ENCODE measurements at places on chromosomes 1 and 21.
A peak's percentile ranks its signal among the peaks of the same experiment; 100 is the strongest.

- DNase-seq = no peak
Measured at GRCh38 chr1:161235957-161236775, 1.8 kb downstream of the NR1I3 start.

- DNase-seq = no peak
Measured at GRCh38 chr21:38843806-38844503, 38.2 kb downstream of the ETS2 start.

DNA sequence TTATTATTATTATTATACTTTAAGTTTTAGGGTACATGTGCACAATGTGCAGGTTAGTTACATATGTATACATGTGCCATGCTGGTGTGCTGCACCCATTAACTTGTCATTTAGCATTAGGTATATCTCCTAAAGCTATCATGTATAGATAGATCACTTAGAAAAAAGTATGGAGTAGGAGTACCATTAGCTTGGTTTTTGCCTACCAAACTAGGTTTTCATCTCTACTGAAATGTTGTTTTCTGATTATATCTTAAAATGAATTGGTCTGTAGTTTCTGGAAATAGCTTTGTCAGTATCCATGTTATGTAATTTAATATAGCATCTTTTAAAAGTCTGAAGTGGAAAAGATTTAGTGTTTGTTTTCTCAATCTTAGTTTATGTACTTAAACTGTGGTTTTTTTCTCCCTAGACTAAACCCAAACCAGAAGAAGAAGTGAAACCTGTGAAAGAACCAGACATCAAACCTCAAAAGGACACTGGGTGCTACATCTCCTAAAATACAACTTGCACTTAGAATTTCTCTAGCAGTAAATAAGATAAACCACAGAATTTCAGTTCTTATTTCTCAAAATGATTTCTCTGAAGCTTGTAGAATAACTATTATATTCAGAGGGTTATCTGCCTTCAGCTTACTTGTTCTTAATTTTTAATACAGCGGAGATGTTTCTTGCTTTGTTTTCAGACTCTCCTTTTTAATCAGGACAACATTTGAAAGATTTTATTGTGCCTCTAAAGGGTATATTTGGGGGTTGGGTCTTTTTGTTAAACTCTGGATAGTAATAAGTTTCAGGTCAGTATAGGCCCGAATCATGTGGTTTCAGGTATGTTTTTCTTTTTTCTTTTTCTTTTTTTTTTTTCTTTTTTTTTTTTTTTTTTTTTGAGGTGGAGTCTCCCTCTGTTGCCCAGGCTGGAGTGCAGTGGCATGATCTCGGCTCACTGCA is 4.5 kb upstream of the FAM177B start:
- peak; percentile 64 for DNase-seq

DNA sequence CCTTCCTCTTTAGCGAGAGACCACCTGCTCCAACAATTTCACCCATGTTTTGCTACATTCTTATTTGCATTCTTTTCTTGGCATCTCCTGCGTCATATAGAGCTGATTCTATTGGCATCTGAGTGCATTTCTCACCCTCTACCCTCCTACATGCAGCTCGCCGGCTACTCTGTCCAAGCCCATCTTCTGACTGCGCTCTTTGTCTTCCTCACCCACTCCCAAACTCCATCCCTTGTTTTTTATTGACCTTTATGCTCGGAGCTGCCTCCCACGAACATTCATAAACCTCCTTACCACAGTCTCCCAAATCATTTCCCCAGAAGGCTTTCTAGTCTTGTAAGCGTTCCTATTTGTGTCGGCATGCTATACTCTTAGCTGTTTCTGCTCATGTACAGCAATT is 33.6 kb upstream of the FMN2 start:
- DNase-seq = no peak

Measured in GM10248 (cell line).